ENCODE measurements at places on chromosomes 4 and X.

GRCh38 chr4:138182838-138183426, 59.2 kb downstream of the SLC7A11 start:
- DNase-seq, result peak; percentile 11

DNA sequence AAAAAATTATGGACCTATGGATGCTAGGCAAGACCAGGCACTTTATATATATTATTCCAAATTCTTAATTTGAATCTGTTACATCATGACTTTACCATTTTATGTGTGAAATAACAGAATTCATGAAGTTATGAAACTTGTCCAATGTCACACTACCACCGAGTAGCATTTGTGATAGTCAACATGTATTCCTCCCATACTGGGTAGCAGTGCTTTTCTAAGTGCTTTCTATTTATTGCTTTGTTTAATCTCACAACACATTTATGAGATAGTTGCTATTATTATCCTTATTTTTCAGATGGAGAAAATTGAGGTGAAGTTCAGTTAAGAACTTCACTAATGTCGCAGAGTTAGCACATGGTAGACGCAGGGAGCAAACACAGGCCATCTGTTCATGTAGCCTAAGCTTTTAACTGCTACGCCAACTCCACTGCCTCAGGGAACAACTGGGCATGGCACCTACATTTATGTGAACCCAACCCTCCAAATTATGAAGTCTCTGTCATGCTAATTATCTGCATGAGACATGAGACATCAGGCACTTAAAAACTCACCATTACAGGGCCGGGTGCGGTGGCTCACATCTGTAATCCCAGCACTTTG, 20.8 kb downstream of the GUCY1A1 start:
- no peak for DNase-seq

DNA sequence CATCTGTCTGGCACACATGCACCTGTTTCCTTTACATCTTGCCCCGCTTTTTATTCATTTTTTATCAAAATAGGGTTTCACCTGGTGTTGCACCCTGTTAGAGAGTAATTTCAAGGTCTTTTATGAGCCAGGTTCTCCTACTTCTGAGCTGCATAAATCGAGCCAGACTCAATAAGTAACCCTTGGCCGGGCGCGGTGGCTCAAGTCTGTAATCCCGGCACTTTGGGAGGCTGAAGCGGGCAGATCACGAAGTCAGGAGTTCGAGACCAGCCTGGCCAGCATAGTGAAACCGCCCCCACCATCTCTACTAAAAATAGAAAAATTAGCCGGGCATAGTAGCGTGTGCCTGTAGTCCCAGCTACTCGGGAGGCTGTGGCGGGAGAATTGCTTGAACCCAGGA, 1.0 kb upstream of the PPP2R3B start:
- no peak for DNase-seq

DNA sequence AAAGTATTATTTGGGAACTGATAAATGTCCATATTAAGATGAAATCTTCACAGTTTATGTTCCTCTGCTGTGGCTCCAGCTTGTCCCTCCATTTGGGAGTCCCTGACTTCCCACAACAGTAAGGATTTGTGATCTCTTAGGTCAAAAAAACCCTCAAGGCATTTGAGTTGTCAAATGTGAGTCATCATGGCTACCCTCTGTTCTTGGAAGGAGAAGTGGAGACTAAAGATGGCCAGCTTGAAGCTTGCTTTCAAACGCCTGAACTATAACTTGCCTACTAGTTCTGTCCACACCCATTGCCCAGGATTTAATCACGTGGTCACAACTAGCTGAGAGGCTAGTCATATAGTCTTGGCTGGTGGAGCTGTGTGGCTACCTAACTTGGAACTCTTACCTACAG, 107.8 kb downstream of the CCNG2 start:
- no peak for DNase-seq

- DNase-seq, result peak; percentile 62
Observed at GRCh38 chrX:13750204-13750603, 15.7 kb downstream of the OFD1 start.

DNA sequence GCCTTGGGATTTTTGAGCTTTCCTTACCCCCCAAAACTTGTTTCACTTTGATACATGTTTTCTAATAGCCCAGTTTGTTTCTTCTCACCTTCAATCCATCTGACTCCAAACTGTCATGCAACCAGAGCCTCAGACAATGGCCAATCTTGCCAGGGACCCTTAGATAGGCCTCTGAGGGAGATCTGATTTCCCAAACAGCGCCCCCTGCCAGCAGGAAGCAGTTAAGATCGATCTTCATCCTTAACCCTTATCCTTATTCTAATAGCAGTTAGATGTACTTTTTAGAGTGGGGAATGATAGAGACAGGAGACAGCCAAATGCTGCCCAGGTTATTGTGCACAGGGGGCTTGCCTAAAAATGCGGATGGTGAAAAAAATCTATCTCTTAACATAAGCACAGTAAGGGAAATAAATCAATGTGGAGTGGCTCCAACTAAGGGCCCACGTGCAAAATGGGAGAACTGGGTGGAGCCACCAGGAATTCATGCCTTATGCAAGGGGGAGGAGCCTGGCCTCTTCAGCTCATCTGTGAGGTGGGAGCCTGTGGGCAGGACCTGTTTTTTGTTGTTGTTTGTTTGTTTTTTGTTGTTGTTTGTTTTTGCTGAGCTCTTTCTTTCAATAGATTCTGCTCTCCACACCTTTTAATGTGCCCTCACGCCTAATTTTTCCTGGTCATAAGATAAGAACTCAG, 833.6 kb upstream of the AGA start:
- no peak for DNase-seq

GRCh38 chr4:183907871-183908683, 3.0 kb downstream of the STOX2 start:
- DNase-seq, result no peak

DNA sequence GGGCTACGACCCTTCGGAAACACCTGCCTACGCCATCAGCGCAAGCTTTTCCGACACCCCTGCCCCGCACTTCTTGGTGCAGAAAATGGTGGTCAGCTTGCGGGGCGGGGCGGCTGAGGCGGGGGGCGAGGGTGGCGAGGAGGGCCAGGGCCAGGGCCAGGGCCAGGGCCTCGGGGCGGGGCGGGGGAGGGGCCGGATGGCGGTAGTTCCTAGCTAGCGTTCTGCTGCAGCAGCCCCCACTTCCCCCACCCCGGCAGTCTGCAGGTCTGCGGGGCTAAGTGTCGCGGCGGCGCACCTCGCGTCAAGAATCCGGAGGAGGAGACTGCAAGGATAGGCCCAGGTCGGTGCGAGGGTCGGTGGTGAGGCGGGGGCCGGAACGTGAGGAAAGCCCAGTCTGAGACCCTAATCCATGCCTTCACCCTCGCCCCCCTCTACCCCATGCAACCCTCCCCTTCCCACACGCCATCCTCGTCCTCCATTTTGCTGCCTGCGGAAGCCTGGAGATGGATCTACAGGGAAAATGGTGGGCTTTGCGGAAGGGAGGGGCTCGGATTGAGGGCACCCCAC, 600 bp downstream of the BEX4 start:
- DNase-seq, result peak; percentile 2

DNA sequence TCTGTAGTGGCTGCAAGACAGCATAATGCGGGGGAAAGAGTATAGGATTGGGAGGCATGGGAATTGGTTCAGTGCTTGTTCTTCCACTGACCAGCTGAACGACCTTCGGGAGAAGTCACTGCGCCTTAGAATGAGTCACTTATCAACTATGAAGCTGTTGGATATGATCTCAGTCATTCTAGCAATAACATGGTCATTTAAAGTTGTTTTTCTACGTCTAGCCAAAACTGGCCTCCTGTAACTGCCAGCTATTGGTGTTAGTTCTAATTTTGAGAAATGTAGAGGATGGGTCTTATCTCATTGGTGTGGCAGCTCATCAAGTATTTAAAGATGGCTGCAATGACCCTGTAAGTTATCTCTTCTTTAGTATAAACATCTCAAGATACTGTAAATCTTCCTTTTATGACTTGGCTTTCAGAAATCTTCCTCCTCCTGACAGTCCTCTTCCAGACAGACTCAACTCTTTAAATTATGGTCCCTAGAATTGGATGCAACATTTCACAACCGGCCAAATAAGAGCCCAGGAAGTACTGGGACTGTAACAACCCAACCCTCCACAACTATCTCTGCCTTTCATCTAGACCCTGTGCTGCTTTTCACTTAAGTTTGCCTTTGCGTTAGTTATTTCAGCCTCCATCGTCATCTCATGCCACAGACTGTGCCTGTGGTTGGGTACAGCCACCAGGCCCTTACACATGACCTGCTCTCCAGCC, 243.3 kb downstream of the CBR4 start:
- DNase-seq, result no peak

DNA sequence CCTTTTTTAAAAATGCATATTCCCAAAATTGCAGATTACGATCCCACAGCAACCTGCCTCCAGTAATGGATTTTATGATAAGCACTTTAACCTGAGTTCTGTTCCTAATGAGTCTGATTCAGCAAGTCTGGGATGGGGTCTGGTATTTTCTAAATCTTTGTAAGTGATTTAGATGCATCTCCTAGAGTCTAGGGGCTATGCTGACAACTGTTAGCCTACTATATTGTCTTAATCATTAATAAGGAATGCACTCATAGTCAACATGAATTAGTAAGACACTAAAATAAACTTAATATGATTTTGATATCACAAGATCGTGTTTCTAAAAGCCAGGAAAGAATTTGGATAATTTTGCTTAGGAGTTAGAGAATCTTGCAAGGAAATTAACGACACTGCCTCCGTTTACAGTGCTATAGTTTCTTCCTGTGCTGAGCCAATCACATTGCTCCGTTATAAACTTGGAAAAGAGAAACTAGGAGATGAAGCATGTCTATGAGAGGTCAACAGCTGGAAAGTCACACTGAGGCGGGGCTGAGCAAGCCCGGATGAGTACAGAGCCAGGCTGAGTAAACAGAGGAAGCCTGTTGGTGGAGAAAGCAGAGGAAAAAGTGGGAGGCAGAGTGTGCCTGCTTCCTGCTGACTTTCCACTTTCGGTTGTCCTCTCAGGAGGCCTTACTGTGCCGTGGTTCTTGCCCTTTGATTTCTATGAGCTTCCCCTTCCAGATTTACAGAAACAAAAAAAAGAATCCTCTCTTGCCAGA, 5.4 kb downstream of the SCARB2 start:
- DNase-seq, result no peak
